ENCODE measurements at places on chromosomes 12 and 14.
A peak's percentile ranks its signal among the peaks of the same experiment; 100 is the strongest.

DNA sequence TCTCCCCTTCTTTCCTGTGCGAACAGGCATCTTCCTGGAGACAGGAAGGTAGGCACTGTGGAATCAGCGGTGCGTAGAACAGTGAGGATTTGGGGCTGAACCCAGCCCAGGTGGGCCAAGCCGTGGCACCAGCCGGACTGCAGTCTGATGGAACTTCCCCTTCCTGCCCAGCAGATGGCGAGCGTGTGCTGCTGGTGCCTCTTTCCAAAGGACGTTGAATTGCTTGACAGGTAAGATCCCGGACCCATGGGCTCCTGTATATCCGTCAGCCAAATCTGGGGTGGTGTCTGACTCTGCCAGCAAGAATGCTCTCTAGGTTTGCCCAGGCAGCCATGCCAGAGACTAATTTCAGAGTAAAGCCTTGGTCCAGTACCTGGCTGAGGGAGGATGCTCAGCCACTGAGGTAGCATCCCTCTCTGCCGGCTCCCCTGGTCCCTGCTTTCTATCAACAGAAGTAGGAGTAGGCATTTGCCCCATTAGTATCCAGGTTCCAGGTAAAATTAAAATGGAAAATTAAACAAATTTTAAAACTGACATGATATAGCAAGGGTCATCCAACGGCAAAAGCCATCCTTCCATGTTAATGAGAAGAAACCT lies 21.1 kb upstream of the KCNA5 start:
- no peaks in the 10 kb centered on the region for H3K36me3 ChIP-seq
- no peak for DNase-seq
- H3K27me3 ChIP-seq: no peaks in the 10 kb centered on the region
- peaks cover 5% of the 10 kb centered on the region for H3K4me1 ChIP-seq

DNA sequence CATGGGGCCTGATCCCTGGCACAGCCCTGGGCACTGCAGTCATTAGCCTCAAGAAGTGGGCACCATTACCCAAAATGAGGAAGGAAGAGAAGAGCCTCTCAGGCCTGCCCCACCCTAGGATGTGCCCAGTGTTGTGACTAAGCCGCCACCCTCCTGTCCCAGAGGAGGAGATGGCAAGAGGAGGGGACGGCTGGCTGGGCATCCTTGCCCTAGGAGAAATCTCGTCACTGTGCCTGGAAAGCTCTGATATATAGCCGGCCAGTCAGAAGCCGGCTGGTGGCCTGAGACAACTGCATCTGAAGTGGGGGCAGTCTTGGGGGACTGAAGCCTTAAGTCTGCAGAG lies 115.2 kb downstream of the LGMN start:
- no peak overlapping the region for H3K4me3 ChIP-seq
- H3K27me3 ChIP-seq: no peaks in the 10 kb centered on the region
- no peaks in the 10 kb centered on the region for H3K4me1 ChIP-seq
- H3K27ac ChIP-seq: peak overlapping the region; percentile 21
- no peaks in the 10 kb centered on the region for H3K36me3 ChIP-seq

- H3K4me3 ChIP-seq: no peak overlapping the region
- H3K27ac ChIP-seq: peak overlapping the region; percentile 86
- no peaks in the 10 kb centered on the region for H3K27me3 ChIP-seq
- no peaks in the 10 kb centered on the region for H3K4me1 ChIP-seq
- DNase-seq: peak; percentile 76
These were observed 15.6 kb downstream of the TRMT61A start for GRCh38 chr14:103544388-103545218.

GRCh38 chr12:30761730-30762129 lies 7.0 kb upstream of the CAPRIN2 start:
- no peaks in the 10 kb centered on the region for H3K36me3 ChIP-seq
- no peaks in the 10 kb centered on the region for H3K4me1 ChIP-seq

GRCh38 chr14:98114122-98114895 lies 1157.7 kb downstream of the BCL11B start:
- no peak for DNase-seq
- H3K4me3 ChIP-seq: no peak overlapping the region
- H3K4me1 ChIP-seq: no peaks in the 10 kb centered on the region
- H3K27ac ChIP-seq: no peak overlapping the region
- no peaks in the 10 kb centered on the region for H3K27me3 ChIP-seq

DNA sequence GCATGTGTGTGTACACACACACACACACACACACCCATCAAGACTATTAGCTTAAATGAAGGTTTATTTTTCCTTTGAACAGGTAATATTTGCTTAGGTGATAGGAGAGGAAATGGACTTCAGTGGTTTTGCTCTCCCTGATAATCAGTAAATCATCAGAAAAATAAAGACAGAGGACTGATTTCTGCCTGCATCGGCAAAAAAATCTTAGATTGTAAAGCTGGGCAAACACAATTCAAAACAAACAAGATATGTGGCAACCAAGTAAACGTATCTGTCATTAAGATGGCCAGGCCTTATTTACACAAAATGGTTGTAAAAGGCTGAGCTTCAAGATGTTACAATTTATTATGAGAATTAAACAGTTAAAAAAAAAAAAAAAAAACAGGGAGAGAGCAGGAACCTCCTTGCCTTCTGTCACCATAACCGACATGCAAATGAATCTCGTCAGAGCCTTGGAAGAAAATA lies 31.3 kb downstream of the PRKD1 start:
- H3K27me3 ChIP-seq: no peaks in the 10 kb centered on the region
- no peak overlapping the region for H3K27ac ChIP-seq
- H3K4me1 ChIP-seq: no peaks in the 10 kb centered on the region

DNA sequence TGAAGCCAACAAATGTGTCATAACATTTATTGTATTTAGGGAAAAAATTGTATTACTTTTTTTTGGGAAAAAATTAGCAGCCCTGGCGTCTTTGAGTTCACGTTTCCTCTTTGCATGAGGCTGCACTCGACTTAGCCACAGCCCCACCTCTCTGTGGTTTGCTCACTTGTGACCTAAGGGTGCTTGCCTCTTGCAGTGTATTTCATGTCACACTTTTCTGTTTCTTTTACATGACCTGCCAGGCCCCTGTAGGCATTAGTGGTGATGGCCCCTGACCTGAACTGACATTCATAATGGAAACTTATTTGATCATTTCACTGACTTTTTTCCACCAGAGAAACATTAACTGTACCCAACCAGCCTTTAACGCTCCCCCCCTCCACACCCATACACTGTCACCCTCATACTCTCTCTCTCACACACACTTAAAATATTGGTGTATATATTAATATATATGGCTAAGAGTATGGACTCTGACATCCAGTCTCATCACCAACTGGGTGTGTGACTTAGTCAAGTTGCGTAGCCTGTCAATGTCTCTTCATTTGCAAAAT lies 122.9 kb downstream of the PRKCH start:
- DNase-seq: no peak
- H3K4me1 ChIP-seq: no peaks in the 10 kb centered on the region
- H3K4me3 ChIP-seq: no peak overlapping the region
- no peak overlapping the region for H3K27ac ChIP-seq
- no peaks in the 10 kb centered on the region for H3K36me3 ChIP-seq
- H3K27me3 ChIP-seq: no peaks in the 10 kb centered on the region
